ENCODE measurements at places on chromosomes 11 and 22. TPM values are rescaled to one million over a fixed set of nuclear protein-coding genes. Genes with fewer than 3 reads are reported as not detected.

DNA sequence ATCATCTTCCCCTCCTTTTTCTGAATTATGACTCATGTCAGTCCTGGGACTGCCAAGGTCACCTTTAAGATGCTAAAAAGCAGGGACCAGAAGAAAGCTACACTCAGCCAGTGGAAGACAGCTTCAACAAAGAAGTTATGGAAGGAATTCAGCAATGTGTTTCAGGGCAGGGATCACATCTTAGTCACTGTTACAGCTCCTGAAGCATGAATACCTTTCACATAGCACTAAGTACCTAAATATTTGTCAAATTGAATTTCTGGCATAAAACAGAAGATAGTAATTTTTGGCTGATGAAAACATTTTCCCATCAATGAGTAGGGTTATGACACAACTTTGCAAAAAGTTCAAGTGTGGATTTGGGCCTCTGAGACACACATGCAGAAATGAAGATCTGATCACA is 5.2 kb downstream of the DDB1 start:
- peak; percentile 57 for DNase-seq

DNA sequence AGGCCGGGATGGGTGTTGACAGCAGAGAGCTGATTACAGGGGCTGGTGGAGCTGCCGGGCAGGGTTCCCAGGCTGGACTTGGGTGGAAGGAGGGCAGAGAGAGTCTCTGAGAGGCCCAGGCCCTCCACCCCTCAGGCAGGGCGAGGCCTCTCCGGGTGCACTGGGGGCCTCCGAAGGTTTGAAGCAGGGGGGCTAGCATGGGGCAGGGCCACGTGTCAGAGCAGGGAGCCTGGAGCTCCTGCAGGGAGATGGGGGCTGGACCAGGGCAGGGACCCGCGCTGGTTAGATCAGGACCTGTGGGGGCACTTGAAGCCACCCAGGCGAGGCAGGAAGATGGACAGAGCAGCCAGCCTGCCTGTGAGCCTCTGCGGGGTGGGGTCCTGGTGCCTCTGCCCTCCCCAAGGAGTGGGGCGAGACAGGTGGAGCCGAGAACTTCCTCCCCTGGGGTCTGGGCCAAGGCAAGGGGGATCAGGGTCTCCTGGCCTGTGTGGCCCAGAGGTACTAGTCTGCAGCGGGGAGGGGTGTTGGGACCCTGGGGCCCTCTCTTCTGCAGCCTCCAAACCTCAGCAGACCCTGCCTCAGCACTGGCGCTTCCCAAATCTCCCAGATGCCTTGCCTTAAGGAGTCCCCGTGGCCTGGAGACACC is 911 bp downstream of the PANX2 start:
- DNase-seq: no peak

- DNase-seq: no peak
These were observed 13.5 kb downstream of the MCAT start for GRCh38 chr22:43129426-43130425.

GRCh38 chr11:105229257-105229656 is 89.7 kb upstream of the CARD18 start:
- DNase-seq: peak; percentile 80

DNA sequence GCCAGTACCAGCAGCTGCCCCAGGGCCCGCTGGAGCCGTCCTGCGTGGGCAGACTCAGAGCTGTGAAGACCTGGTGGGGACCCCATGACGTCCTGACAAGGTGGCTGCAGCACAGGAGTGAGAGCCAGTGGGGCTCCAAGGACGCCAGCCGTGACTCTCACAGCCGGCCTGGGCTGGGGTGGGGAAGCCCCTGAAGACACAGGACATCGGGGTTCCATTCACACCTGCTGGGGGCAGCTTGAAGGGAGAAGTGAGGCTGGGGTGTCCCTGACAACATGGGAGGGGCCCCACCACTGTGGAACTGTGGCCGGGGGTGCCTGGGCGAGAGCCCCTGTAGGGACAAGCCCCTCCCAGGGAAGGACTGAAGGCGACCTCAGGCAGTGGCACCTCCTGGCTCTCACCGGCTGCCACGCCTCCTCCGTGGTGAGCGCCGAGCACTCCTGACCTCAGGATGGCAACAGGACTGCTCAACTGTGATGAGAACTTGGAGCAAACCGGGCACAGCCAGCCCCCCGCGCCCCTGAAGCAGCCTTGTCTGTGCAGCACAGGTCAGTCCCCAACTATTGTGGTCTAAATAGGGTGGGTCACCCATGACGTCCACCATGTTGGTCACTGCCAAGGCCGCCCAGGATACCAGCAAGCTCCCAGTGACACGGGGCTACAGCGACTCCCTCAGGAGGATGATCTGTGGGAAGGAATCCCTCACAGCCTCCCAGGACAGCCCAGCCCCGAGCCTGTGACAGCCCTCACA is 22.7 kb upstream of the IL17REL start:
- no peak for DNase-seq

DNA sequence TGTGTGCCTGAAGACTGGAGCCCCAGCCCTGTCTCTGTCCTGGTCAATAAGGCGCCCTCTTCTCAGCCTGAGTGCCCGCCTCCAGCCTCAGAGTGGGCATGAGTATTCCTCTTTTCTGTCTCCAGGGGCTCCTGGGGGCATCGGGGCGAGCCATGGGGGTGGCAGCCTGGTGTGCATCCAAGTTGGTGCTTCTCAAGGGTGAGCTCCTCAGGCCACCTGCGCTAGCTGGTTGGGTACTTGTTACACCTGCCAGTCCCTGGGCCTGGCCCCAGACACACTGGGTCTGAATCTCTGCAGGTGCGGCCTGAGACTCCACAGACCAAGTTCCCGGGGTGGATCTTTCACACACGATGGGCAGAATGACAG is 168.6 kb upstream of the B3GAT1 start:
- no peak for DNase-seq

GRCh38 chr22:26990503-26991189 is 333.3 kb downstream of the MIAT start:
- DNase-seq: no peak

DNA sequence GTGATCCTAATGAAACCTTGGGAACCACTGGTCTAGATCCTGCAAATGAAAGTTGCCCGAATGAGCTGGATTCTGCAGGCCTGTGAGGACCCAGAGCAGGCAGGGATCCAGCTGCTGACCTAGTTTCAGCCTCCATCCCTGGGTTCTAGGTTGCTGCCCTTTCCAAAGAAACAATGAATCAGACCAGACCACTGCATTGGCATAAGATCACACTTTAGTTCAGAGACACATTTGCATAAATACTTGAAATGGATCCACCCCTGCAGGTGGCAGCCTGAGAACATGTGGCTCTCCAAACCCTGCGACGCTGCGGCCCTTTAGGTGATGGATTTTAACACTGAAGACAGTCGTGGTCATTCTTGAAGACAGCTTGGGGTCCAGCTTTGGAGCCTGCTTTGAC is 23.7 kb downstream of the ADAMTS8 start:
- DNase-seq: no peak

- no peak for DNase-seq
These were observed 517.9 kb upstream of the RAG2 start for GRCh38 chr11:37115963-37116362.

- no peak for DNase-seq
These were observed 31.3 kb downstream of the OSBP start for GRCh38 chr11:59584294-59584693.

DNA sequence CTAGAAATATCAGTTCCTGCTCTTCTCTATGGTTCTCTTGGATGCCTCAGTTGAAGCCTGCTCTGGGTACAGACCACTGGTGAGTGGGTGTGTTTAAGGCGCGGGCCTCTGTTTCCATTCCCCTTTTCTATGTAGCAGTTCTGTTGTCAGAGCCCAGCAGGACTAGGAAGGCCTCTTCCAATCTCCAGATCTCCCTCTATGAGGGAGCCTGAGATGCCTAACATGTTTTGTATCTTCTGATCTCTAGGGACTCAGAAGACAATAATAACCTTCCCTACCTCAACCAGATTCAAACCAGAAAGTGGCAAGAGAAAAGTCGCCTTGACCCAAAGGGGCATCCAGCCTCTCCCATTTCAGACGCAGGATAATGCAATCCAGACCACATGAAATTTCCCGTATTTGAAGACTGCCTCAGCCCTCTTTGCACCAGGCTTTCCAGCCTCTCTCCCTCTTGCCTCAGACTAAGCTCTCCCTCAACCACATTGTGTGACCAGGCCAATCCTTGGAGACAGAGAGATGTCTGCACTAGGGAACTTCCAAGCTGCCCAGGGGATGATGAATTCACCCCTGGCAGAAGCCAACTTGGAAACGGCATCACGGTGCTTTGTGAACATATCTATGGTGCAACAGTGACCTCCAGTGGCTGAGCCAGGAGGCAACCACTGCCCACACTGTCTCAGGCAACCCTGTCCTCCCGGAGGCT is 150.1 kb upstream of the UBASH3B start:
- DNase-seq: peak; percentile 95

DNA sequence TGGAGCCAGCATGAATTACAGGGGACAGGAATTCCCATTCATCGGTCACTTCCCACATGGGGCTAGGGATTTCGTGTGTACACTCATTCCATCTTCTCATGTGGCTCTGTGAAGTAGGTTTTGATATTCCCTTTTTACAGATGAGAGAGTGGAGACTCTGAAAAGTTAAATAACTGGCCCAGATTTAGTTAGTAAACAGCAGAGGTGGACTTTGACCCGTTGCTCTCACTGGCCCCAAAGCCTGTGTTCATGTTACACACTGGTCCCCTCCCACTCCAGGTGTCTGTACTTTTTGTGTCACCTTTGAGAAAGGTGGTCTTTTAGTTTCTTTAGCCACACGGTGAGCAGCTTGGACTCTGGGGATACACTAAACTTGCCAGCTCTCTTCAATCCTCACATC is 108.5 kb downstream of the MICAL2 start:
- DNase-seq: no peak

DNA sequence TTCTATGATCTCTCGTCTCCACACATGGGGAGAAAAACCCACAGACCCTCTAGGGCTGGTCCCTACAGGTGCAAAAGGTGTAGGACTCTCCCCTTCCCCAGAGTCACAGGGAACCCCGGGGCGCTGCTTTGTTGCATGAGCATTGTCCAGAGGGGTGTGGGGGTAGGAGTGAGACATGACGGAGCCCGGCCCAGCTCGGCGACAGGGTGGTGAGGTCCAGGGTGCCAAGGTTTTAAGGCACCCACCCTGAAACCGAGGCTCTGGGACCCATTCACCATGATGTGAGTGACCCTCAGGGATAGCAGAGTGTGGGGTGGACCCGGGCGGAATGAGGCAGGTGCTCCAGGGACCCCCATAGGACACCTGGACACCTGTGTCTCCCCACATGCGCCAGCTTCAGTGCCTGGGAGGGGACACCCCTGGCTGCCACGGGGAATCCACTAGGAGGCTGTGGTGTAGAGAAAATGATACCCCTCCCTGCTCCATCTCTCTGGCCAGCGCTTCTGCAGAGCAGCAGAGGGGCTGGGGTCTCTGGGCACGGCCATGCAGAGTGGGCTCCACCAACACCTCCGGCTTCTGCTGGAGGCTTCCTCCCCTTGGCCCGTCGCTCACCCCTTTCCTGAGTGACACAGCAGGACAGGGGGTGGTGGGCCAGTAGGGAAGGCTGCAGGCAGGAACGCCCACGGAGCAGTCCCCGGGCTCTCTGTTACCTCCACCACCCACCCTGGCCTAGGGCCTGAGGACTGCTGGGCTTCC is 15.2 kb downstream of the KRTAP5-5 start:
- DNase-seq: no peak

DNA sequence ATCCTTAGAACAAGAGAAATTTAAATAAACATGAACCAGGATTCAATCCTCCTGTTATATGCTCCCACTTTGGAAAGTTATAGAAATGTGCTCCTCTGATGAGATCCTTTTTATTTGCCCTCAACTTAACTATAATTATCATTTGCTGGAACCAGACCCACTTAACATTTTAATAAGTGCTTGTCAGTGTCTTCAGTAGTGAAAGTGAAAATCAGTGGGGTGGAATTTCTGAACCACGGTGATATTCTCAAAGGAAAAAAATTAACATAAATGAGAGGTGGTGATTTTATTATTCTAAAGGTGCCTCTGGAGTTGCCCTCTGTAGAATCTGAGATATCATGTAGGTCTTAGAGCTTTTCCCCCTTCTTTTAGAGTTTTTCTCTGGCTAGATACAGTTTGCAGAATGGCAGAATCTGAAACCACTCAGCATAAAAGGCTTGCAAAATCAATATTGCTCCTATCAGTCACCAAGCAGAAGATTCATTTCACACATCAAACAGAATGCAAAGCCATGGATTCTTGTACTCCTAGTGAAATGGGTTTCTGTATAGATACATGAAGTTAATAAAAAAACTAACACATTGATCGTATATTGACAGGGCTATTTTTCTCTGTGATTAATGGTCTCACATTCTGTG is 213.2 kb downstream of the LUZP2 start:
- DNase-seq: no peak

DNA sequence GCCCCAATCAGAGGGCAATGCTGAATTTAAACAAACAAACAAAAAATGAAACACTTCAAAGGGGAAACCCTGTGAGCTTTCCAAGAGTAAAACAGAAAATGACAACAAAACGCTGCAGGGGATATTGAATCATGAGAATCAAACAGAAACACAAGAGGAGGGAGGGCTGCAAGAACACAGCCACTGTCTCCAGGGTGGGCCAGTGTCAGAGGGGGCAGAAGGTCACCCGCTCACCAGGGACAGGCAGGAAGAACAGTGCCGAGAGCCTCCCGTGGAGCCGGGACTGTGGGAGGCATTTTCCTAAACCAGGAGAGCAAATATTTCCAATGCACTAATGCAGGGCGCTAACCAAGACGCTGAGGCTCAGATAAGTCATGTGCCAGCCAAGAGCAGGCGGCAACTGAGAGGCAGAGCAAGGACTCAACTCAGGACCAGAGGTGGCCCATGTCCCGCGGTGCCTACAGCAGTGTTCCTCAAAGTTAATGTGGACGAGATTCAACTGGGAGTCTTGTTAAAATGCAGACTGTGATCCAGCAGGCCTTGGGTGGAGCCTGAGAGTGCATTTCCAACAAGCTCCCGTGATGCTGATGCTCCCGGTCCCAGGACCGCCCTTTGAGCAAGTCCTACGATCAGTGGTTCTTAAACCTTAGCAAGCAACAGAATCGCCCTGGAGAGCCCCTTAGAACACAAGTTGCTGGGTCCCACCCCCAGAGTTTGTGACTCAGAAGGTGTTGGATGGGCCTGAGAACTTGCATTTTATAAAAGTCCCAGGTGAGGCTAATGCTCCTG is 197.2 kb downstream of the TENM4 start:
- DNase-seq: no peak

- no peak for DNase-seq
These were observed 37.9 kb downstream of the RNF169 start for GRCh38 chr11:74786574-74786973.

GRCh38 chr11:44526438-44526837 is 39.0 kb upstream of the CD82 start:
- no peak for DNase-seq

The RTN4RL2 gene
- polyA plus RNA-seq: 0.83 TPM

The PITPNM1 gene
- polyA plus RNA-seq: 18.3 TPM

The TCN1 gene
- not detected for polyA plus RNA-seq

The RAPSN gene
- 0.03 TPM for polyA plus RNA-seq

The UCP2 gene
- 12.0 TPM for polyA plus RNA-seq

The TRIM64 gene
- not detected for polyA plus RNA-seq

The TIMP3 gene
- polyA plus RNA-seq: 179 TPM

The CCND1 gene
- polyA plus RNA-seq: 872 TPM

The SLC37A2 gene
- 1.1 TPM for polyA plus RNA-seq

The APOA1 gene
- 0.98 TPM for polyA plus RNA-seq

The CAVIN3 gene
- polyA plus RNA-seq: 241 TPM

The EIF3D gene
- 335 TPM for polyA plus RNA-seq

The TRIM51 gene
- not detected for polyA plus RNA-seq

Data from IMR-90 (cell line).